ENCODE measurements at places on chromosomes 4 and X.

GRCh38 chr4:143763587-143763986 lies 63.1 kb upstream of the FREM3 start:
- DNase-seq, result no peak

GRCh38 chrX:30275498-30275897 lies 28.6 kb downstream of the MAGEB1 start:
- DNase-seq, result no peak

GRCh38 chr4:81852031-81852715 lies 380.5 kb upstream of the RASGEF1B start:
- DNase-seq, result no peak

GRCh38 chr4:7195141-7195515 lies 2.8 kb downstream of the SORCS2 start:
- DNase-seq, result no peak

DNA sequence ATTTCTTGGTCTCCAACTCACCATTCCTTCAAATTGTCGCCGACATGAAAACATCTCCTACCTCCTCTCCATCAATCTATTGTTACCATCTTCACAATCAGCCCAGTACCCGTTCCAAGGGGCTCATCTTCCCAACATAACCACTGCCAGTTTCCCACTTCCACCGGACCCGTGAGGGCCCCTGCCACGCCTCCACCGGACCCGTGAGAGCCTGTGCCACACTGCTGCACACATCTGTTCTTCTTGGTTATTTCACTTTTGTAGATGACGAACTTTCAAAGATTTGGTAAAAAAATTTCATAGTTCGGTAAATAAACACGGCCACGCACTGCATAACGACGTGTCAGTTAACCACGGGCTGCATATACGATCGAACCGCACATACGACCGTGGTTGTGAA lies 65.0 kb downstream of the FAT1 start:
- DNase-seq, result no peak

- DNase-seq, result no peak
These were observed 3.4 kb upstream of the GK start for GRCh38 chrX:30649859-30650258.

DNA sequence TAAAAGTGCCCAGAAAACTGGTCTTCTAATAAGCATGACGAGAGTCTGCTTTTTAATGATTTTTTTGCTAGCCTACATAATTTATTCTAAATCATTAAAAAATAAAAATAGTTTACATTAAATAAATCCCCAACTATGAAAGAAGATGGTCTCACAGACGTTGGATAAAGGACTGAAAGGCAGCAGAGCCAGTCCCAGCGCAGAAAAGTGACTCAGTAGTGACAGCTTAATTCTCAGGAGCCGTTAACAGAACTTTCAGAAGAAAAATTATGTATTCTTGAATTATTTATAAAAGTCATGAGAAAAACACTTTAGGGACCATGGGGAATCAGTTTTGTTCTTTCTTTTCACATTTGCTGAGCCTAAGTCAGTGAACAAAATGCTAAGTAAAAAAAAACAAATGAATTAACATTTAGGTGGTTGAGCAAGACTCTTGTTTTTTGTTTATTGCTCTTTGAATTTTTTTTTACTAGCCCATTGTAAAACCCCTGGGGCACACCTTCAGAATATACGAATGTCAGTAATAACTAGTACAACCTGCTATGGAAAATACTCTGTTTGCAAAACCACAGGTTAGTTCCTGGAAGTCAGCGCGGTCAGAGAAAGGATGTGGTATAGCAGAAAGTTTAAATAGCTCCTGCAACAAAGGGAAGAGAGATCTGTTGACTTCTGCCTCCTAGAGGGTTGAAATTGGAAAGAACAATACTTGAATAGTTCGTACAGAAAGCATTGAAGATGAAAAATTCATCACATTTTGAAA lies 50.4 kb upstream of the CCDC160 start:
- DNase-seq, result peak; percentile 19

DNA sequence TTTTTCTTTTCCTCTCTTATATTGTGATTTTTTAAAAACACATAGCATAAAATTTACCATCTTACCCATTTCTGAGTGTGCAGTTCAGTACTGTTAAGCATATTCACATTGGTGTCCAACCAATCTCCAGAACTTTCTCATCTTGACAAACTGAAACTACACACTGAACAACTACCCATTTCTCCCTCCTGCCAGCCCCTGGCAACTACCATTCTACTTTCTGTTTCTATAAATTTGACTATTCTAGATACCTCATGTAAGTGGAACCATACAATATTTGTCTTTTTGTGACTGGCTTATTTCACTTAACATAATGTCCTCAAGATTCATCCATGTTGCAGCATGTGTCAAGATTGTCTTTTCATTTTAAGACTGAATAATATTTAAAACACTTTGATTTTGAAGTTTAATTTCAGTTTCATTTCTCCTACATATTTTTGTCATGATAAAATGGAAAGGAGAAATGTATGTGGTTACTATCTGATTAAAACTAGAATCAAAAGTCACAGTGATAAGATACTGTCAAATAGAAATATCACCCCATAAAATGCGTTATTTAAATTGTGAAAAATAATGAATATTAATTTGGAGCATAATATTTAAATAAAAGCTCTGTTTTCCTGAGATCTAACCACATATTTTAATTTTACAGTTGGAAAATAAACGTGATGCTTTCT lies 122.8 kb downstream of the DIPK2B start:
- no peak for DNase-seq

DNA sequence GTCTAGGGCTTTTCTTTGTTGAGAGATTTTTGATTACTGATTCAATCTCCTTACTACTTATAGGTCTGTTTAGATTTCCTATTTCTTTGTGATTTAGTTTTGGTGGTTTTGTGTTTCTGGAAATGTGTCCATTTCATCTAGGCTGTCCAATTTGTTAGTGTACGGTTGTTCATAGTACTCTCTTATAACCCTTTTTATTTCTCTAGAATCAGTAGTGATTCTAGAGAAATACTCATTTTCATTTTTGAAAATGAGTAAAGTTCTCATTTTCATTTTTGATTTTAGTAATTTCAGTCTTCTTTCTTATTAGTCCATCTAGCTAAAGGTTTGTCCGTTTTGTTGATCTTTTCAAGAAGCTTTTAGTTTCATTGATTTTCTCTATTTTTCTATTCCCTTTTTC lies 7.5 kb downstream of the IL13RA1 start:
- DNase-seq, result no peak

- no peak for DNase-seq
These were observed 110.6 kb downstream of the PHKA2 start for GRCh38 chrX:18873189-18873791.

DNA sequence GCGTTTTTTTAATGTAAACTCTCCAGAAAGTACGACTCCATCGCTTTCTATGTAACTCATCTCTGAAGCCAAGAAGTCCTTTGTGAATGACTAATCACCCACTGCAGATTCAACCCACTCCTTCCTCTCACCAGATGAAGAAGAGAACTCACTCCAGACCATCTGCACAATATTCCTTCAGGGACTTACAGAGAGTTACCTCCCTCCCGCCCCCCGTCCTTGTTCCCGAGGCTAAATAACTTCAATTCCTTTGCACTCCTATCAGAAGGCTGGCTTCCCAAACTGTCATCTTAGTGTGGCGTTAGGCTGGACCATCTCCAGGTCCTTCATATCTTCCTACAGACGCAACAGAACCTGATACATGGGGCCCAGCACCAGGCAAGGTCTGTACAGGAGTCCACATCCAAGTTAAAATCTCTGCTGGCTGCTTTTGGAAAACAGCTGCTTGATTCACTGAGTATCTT lies 82.4 kb downstream of the AFAP1 start:
- DNase-seq, result no peak

GRCh38 chr4:185672151-185672550 lies 136.8 kb upstream of the PDLIM3 start:
- DNase-seq, result no peak

DNA sequence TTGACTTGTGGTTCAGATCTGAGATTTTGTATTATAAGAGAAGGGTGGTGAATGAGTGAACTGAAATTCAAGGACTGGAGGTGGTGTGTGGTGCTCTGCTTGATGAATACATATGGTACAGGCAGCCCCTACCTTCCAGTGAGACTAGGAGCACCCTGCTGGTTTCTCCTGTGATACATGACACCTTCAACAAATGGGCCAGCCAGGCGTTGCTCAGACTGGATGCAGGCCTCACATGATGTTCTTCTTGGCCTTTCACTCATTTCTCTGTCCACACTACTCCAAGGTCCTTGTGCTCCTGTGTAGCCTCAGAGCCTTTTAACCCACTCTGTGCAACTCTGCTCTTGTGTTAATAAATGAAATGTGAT lies 67.2 kb downstream of the FNIP2 start:
- no peak for DNase-seq

- no peak for DNase-seq
These were observed 62.4 kb downstream of the JADE1 start for GRCh38 chr4:128871948-128872347.

GRCh38 chr4:118997601-118998000 lies 108.9 kb downstream of the SYNPO2 start:
- no peak for DNase-seq

DNA sequence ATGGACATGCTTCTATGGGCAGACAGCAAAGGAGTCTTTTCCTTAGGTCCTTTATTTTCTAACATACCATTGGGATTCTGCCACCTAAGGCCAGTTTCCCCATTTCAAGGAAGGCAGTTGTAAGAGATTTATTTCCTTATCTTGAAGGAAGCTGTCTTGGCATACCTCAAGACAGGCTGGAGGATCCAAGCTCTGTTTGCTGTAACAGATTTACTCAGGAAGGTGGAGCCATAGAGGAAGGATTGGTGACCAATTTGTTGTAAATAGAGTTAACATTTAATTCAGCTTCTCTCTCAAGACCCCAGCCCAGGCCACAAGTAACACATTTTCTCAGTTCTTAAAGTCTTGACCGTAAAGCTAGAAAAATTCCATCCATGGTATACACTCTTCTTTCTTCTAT lies 131.6 kb upstream of the TENM3 start:
- DNase-seq, result no peak

- DNase-seq, result no peak
These were observed 540.0 kb upstream of the NR3C2 start for GRCh38 chr4:148982200-148982599.

GRCh38 chr4:99856166-99856565 lies 38.1 kb downstream of the LAMTOR3 start:
- DNase-seq, result no peak

- DNase-seq, result no peak
These were observed 37.9 kb upstream of the NKAP start for GRCh38 chrX:119981286-119982070.

- no peak for DNase-seq
These were observed 305.1 kb upstream of the ANXA10 start for GRCh38 chr4:167787231-167787630.

- DNase-seq, result no peak
These were observed 432.5 kb upstream of the TENM3 start for GRCh38 chr4:181810711-181811110.

All from stimulated activated CD8-positive, alpha-beta memory T cell treated with anti-CD3 and anti-CD28 coated beads, Interleukin-12 subunit alpha, Interleukin-12 subunit beta, amount 100 ng/mL, for 4 hours (primary cell).